ENCODE measurements at places on chromosomes 11 and 22.

- DNase-seq: no peak
Observed at GRCh38 chr11:47628026-47628425, 14.3 kb downstream of the MTCH2 start.

GRCh38 chr11:126483621-126484195 is 128.2 kb downstream of the ST3GAL4 start:
- no peak for DNase-seq

GRCh38 chr11:11449327-11449726 is 96.3 kb upstream of the CSNK2A3 start:
- no peak for DNase-seq

DNA sequence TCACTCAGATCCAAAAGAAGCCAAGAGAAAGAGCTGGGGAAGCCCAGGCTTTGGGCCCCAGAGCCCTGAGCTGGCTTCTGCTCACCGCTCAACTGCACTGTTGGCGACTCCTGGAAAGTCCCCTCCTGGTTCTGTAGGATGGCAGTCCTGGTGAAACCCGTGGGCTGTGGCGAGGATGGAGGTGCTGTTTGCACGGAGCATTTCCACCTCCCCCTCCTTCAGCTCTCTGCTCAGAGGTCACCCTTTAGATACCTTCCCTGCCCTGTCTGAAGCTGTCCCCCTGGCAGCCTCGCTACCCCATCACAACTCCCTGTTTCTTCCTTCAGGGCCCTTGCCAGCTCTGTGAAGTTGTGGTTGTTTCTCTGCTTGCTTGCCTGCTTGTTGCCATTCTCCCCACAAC is 97.8 kb downstream of the MYO18B start:
- no peak for DNase-seq

DNA sequence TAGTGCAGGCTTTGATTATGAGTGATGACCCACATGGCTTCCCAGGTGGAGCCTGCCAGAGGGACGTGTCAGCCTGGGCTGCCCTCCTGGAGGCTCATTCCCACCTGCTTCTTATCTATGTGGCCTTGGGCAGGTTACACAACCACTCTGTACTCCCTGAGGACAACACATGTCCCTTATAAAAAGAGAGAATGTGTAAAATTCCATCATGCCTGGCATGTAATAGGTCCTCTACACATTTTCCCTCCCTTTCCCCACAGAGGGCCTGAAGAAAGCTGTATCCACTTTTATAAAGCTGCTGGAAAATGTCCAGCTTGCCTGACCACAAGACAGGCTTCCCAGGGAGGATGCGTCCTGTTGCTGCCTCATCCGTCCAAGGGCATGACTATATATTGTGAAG is 55.0 kb upstream of the VSTM5 start:
- DNase-seq: no peak

Measured in endothelial cell of umbilical vein (primary cell).